ENCODE measurements at places on chromosomes 6 and 20.

- DNase-seq = no peak
Observed at GRCh38 chr20:38447251-38447661, 12.1 kb upstream of the SNHG17 start.

- DNase-seq = no peak
Observed at GRCh38 chr6:111865049-111865585, 8.1 kb downstream of the FYN start.

- no peak for DNase-seq
Observed at GRCh38 chr20:10131732-10132345, 86.8 kb upstream of the SNAP25 start.

GRCh38 chr6:107221519-107221918 is 106.2 kb upstream of the BEND3 start:
- no peak for DNase-seq

- no peak for DNase-seq
Observed at GRCh38 chr20:38246357-38247165, 14.0 kb downstream of the KIAA1755 start.

GRCh38 chr6:52877786-52878185 is 31.7 kb downstream of the GSTA3 start:
- no peak for DNase-seq
